ENCODE measurements at places on chromosomes 3 and 15.

GRCh38 chr3:12507591-12508281 lies 23.5 kb downstream of the TSEN2 start:
- DNase-seq, result no peak

GRCh38 chr15:67433495-67434099 lies 87.3 kb upstream of the C15orf61 start:
- no peak for DNase-seq

DNA sequence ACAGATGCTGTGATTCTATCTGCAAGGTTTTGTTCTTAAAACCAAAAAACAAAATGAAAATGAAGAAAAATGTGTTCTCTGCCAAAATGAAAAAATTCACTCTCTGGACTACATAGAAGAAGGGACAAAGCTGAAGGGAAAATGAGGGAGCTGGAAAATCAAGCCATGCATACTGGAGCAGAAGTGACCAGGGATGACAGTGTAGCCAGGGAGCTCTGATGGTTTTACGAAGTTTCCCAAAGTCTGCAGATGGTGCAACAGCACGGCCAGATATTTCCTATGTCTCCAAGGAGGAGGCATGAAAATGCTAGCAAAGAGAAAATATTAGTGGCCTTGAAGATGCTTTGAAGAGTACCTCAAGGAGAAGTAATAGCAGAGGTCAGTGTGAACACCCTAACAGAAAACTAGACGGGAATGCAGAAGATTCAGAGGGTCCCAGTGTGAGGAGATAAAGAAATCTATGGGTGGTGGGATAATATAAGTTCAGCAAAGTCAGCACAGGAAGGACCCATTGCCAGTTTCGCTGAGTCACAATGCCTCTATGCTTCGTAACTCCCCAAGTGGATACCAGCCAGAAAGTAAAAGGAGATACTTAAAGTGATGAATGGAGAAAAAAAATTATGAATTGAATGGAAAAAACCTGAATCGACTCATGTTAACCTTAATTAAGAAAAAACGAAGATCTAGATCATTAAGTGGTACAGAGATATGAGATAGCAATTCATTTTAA lies 39.0 kb upstream of the POMGNT2 start:
- no peak for DNase-seq

DNA sequence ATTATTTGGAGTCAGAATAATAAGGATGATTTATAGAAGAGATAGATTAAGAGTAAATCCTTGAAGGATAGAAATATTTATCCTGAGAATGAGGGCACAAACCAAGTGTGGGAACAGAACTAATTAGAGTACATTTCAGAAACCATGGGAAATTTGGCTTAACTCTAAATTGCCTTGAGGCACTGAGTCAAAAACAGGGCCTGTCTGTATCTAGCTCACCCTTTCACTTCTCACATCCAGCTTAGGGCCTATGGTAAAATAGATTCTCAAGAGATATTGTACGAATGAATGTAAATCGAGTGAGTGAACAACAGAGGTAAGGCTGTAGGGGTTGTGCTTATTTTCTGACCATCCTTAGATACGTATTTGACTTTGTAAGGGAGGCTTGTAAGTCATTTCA lies 586.1 kb upstream of the DPPA4 start:
- DNase-seq, result no peak

GRCh38 chr3:59388555-59389270 lies 338.9 kb upstream of the CFAP20DC start:
- no peak for DNase-seq

Data from epithelial cell of proximal tubule (primary cell).